Osteocyte (in vitro differentiated cells): ENCODE measurements at places on chromosomes 12 and 14. TPM values are rescaled to one million over a fixed set of nuclear protein-coding genes. Genes with fewer than 3 reads are reported as not detected.

DNA sequence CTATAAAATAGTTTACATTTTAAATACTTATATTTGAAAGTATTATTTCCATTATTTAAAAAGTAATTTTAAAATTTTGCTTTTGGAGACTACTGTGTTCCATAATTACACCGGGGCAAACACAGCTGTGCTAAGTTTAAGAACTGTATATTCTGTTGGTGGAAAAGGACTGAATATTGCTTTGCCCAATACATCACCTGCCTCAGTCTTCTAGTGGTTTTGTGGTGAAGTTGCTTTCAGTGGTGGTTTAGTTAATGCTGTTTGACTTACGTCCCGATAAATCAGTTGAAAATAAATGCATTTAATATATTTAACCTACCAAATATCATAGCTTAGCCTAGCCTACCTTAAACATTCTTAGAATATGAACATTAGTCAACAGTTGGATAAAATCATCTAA, 23.4 kb downstream of the FBXO34 start:
- no peak for DNase-seq
- peaks cover 11% of the 10 kb centered on the region for H3K4me1 ChIP-seq
- peaks cover 11% of the 10 kb centered on the region for H3K36me3 ChIP-seq
- no peak overlapping the region for H3K27ac ChIP-seq
- H3K27me3 ChIP-seq = no peaks in the 10 kb centered on the region
- no peak overlapping the region for H3K4me3 ChIP-seq

MMP14 gene
- 490 and 518 TPM in 2 replicates for total RNA-seq

DNA sequence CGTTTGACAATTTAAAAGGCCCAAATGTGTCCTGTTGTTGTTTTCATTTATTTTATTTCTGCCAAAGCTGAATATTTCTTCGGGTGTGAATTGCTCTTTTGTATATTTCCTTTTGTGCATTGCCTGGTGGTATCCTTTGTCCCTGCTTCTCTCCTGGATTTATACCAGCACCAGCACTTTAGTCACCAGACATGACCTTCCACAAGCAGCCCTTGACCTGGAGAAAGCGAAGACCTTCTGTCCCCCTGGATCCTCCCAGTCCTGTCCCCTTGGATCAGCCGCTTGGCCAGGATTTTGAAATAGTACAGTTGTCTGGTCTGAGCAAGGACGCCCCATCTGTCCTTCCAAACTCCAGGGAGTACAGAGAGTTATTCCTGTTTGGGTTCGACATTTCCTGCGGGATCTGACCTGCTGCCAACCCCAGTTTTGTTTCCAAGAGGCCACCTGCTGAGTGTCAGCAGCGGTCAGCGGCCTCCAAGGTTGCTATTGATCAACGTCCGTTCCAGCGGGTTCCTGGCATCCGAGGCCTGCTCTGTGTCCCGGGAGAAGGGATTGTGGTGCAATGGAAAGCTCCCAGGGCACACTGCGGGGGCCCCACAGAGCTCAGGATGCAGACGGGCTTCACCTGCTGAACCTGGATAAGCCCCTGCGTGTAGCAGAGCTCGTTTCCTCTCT, 45.1 kb upstream of the CHGA start:
- no peak for DNase-seq
- no peak overlapping the region for H3K27ac ChIP-seq
- no peak overlapping the region for H3K4me3 ChIP-seq
- H3K36me3 ChIP-seq = no peaks in the 10 kb centered on the region
- H3K27me3 ChIP-seq = peaks cover 66% of the 10 kb centered on the region

NANOG gene
- 0.08 and 0.50 TPM in 2 replicates for total RNA-seq

DNA sequence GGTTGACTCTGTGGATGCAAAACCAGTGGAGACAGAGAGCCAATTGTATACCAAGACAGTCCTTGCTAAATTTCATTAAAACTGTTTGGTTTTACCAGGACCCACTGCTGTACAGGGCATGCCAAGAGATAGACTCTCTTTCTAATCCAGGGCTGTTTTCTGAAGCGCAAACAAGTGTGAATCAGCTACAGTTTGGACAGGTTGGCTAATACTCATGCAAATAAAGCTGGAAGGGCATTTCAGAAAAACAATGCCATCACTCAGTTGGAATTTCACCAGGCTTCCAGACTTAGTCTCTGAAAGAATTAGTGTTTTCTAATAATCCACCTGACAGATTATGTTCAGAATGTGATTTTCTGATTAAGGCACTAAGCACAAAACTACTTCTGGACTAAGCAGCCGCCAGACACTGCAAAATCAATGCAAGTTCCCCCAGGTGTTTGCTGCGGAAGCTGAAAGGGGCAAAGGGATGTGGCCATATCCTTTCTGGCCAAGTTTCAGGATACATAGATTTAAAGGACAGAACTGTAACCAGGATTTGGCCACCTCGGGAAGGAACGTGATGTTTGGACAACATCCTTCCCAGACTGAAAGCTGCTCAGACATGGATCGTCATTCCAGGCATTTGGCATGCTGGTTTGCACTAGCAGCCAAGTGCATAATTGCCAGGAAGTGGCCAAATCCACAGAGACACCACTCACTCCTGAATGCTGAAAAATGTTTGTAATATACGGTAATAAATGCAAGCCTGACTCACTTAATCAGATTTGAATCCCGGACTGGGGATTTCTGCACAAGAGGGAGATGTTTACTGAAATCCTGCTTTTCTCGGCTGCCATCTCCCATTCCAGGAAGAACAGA, 32.0 kb upstream of the CDKN3 start:
- no peak overlapping the region for H3K4me3 ChIP-seq
- H3K27ac ChIP-seq = peak overlapping the region; percentile 5
- DNase-seq = no peak
- H3K4me1 ChIP-seq = peaks cover 20% of the 10 kb centered on the region
- no peaks in the 10 kb centered on the region for H3K36me3 ChIP-seq
- peaks cover 12% of the 10 kb centered on the region for H3K27me3 ChIP-seq

DNA sequence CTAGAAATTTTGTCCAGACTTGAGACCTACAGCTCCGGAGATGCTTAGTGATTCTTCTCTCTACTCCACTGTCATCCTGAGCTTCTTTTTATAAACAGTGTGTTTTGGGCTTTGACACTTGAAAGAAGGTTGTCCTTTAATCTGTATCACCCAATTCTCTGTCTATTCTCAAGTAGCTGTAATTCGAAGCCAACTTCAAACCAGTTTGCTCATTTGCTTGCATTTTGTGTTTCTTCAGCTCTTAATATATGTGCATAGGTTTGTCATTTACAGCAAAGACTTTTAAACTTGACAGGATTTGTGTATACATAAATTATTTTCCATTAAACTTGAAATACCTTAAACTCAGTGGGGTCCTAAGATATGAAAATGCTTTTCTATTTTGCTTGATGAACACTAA, 16.4 kb upstream of the MYBPC1 start:
- peaks cover 9% of the 10 kb centered on the region for H3K27me3 ChIP-seq
- no peaks in the 10 kb centered on the region for H3K36me3 ChIP-seq
- H3K4me3 ChIP-seq = no peak overlapping the region
- H3K4me1 ChIP-seq = no peaks in the 10 kb centered on the region
- DNase-seq = no peak

GRCh38 chr12:124853781-124854636, 9.7 kb downstream of the SCARB1 start:
- H3K4me3 ChIP-seq = no peak overlapping the region
- no peak overlapping the region for H3K27ac ChIP-seq
- no peaks in the 10 kb centered on the region for H3K36me3 ChIP-seq
- no peaks in the 10 kb centered on the region for H3K27me3 ChIP-seq
- no peak for DNase-seq

- H3K4me3 ChIP-seq = peak overlapping the region; percentile 97
- H3K27ac ChIP-seq = peak overlapping the region; percentile 100
- H3K27me3 ChIP-seq = peaks cover 30% of the 10 kb centered on the region
- H3K36me3 ChIP-seq = peaks cover 19% of the 10 kb centered on the region
- no peak for DNase-seq
Measured at GRCh38 chr12:57744194-57744776, 554 bp upstream of the TSPAN31 start.
